GM19239 (cell line): ENCODE measurements at places on chromosomes 1 and 21.

DNA sequence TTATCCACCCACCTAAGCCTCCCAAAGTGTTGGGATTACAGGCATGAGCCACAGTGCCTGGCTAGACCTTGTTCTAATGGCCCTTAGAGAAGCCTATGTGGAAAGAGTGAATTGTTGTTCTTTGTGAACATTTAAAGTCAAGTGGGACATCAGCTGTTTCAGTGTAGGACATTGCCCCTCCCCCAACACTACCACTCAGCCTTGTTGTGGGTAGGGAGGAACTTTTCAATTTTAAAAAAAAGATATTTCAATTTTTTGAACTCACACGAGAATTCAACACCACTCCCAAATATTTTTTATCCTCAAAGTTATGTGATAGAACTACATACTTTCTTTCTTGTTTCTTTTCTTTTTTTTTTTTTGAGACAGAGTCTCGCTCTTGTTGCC is 36.7 kb upstream of the TMEM222 start:
- DNase-seq: no peak

GRCh38 chr1:185996211-185996610 is 262.0 kb downstream of the HMCN1 start:
- no peak for DNase-seq

GRCh38 chr1:116739371-116740012 is 14.7 kb upstream of the CD2 start:
- DNase-seq: no peak

DNA sequence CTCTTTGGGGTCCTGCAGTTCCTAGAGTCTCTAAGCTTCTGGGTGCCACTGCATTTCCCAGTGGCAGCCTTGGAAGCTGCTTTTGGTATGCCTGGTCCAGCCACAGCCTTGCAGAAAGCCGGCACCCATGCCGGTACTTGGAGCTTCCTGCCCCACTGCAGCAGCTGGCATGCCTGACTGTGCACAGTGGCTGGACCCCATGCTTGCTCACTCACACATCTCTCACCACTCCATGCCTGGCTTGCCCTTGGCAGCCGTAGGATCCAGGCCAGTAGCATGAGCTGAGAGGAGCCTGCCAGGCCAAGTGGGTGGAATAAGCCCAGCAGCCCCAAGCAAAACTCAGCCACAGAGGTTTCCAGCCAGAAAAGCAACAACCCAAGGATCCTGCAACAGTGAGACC is 20.3 kb upstream of the FNBP1L start:
- DNase-seq: no peak

DNA sequence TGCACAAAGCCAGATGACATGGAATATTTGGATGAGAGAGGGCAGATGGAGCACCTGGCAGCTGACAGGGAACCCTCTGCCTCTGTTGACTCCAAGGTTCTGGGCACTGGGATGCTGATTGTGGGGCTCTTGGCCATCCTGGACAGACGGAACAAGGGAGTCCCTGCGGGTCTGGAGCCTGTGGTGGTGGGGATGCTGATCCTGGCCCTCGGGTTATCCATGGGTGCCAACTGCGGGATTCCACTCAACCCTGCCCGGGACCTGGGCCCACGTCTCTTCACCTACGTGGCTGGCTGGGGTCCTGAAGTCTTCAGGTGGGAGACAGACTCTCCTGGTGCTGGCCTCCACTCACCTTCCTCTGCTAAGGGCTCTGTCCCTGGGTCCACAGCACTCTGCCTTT is 1.8 kb upstream of the ATP8B2 start:
- DNase-seq: no peak

GRCh38 chr1:190303501-190303900 is 174.2 kb downstream of the BRINP3 start:
- DNase-seq: no peak

DNA sequence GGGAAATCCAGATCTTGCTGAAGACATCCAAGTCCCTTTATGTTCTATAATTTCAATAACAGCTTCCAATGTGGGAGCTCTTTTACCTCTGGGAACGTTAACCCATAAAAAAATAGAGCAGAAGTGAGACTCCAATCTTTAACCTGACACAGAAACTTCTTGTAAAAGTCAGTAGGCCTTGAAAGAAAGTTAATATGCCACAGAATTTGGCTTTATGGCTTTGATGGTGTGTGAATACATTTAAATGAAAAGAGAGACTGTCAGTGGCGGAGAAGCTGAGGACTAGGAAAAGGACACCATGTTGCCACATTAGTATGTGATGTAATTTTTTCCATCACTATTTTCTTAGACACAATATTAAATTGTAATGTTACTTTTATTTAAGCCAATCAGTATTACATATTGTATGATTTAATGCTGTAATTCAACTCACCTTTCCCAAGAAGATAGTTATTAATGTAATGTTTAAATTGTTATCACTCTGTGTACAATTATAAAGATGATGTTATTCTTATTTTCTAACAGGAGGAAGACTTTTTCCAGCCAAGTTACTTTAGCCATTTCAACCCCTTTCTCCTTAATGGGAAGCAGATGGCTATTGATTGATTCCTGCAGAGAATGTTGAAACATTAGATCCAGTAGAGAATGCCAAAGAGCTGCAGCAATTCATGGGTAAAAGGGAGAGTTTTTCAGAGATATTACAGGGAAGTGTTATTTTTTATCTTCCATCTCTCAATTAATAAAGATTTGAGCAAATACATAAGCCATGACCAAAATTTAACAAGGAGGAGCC is 17.5 kb upstream of the CLDN8 start:
- DNase-seq: no peak

- DNase-seq: no peak
Measured at GRCh38 chr21:32298658-32299081, at the start of gene MRAP. MRAP (plus strand) TSS chr21:32298855; CDS start chr21:32298972, 117 bp downstream.

- no peak for DNase-seq
Measured at GRCh38 chr1:231727171-231727570, 100.6 kb downstream of the DISC1 start.

- no peak for DNase-seq
Measured at GRCh38 chr21:39637971-39638240, 25.2 kb downstream of the B3GALT5 start.

- DNase-seq: no peak
Measured at GRCh38 chr1:4075436-4076225, 175.6 kb upstream of the C1orf174 start.

DNA sequence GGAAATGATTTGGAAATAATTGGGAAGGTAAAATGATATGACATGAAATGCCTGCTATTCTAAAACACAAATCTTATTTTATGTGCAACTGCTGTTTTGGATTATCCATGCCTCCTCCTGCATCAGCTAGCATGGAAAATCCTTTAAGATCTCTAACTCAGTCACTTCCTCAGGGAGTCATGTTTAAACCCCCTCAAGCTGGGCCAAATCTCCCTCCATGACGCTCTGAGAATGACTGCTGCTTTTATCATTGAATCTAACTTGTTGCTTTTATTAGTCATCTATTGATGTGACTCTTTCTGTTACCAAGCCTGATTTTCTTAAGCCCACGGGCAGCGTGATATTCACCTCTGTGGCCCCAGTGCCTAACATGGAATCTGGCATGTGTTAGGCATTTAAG is 324.8 kb downstream of the DISC1 start:
- no peak for DNase-seq

- no peak for DNase-seq
Measured at GRCh38 chr21:44383216-44383615, 29.8 kb downstream of the TRPM2 start.

- no peak for DNase-seq
Measured at GRCh38 chr1:219398815-219399396, 214.0 kb downstream of the ZC3H11B start.

DNA sequence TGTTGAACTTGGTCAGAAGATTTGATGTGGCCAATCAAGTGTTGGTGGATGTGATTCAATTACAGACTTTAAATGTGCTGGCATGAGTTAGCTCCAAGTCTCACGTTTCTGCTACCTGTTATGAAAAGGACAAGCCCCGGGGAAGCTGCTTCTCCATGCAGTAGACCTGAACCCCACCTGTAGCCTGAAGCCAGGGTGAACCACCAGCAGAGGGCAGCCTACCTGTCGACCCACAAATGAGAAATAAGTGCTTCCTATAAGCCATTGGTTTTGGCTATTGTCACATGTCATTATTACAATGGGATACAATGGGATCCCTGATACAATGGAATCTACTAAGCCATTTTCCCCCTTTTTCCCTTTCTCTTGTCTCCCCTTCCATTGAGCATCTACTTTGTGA is 230.2 kb downstream of the PRDM2 start:
- peak; percentile 13 for DNase-seq

DNA sequence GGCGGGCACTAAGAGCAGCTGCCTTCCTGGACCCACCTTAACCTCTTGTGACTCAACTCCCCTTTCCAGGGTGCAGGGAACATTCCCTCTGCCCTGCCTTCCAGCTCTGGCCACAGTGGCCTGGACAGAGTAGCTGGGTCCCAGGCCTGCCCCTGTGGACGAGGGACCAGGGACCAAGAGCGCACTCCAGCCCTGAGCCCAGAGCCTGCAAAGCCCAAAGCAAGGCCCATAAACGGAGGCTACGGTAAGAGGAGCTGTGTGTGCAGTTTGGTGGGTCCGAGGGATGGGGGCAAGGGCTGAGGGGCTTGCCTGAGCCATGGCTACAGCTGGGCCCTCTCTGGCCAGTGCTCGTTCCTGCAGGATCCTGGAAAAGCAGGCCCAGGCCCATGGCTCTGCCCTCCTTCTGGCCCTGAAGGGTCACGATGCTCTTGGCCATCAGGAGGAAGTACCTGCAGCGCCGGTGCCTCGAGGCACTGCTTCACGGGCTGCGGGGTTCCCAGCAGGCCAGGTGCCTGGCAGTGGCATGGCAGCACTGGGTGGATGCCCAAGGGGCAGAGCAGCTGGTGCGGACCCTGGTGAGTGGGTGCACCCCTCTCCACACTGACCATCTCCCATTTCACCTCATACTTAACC is 17.8 kb downstream of the MTHFR start:
- no peak for DNase-seq

- no peak for DNase-seq
Measured at GRCh38 chr21:45970674-45971615, 10.6 kb upstream of the COL6A1 start.

GRCh38 chr1:156225677-156226014 is 12.8 kb downstream of the PMF1 start:
- DNase-seq: no peak

DNA sequence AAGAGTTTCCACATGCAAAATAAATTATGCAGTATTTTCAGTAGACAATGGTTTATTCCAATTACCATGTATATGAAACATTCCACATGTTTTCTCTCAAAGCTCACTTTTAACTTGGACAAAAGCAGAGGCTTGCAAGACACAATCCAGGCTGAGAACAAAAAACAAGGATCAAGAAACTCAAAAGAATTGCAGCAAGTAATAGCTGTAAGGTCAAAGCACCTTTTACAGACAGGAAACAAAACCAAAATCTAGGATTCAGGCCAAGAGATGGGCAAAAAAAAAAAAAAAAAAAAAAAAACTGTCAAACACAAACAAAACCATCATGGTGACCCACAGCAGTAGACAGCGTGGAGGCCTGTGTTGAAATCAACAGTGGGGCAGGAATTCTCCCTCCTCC is 9.3 kb downstream of the RGS1 start:
- no peak for DNase-seq

GRCh38 chr1:25523542-25523941 is 19.9 kb upstream of the LDLRAP1 start:
- DNase-seq: no peak

- DNase-seq: no peak
Measured at GRCh38 chr1:203353486-203353885, 2.6 kb upstream of the FMOD start.

DNA sequence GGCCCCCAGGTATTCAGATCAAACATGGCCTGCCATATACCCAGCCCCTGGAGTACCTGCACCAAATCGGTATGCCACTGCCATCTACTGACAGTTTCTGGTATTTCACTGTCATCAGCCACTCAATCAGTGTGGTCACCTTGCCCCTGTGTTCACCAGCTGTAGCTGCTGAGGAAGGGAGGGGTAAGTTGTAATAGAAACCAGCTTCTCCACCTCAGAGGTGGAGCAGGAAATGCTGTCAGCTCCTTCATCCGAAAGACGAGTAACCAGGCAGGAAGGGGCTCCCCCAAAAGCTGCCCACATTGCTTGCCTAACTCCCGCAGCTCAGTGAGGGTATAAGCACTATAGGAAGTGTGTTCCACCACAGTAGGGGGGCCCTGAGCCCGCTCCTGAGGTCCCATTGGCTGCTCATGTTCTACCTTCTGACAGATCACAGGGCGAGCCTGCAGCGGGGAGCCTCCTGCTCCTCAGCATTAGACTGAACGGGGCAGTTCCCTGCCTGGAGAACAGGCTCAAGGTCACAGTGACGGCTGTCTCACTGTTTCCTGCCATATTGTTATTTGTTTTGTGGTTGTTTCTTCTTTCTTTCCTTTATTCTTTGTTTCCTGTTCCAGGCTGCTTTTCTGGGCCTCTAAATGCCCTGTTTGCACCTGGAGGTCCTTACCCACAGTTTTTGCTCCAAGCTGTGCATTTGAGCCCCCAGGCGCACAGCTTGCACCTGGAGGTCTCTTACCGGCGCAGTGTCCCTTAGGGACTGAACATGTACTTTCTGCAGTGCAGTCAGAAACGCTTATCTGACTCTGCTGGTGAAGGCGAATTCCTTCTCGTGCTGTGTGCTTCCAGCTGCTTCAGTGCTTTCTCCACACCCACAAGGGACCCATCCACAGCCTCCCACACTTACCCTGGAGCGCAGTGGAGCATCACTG is 1638.3 kb downstream of the MRPL39 start:
- peak; percentile 21 for DNase-seq

- no peak for DNase-seq
Measured at GRCh38 chr21:36881228-36881627, 85.2 kb downstream of the HLCS start.

DNA sequence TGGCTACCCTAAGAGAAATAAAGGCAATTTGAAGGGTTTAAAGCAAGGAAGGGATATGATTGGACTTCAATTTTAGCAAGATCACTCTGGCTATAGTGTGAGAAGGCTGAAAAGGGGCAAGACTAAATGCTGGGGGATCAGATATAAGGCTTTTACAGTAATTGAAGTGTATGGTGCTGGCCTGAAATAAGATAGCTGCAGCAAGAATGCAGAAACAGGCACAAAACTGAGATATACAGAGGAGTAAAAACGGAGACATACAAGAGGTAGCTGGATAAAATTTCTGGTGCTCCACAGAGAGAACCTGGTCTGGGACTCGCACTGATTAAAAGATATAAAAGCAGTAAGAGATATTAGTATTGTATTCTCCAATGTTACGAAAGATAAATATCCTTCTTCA is 92.0 kb downstream of the DENND1B start:
- no peak for DNase-seq

- DNase-seq: peak; percentile 59
Measured at GRCh38 chr21:39518055-39518846, 66.5 kb downstream of the SH3BGR start.
